ENCODE measurements at places on chromosomes 6 and 20.
A peak's percentile ranks its signal among the peaks of the same experiment; 100 is the strongest.

DNA sequence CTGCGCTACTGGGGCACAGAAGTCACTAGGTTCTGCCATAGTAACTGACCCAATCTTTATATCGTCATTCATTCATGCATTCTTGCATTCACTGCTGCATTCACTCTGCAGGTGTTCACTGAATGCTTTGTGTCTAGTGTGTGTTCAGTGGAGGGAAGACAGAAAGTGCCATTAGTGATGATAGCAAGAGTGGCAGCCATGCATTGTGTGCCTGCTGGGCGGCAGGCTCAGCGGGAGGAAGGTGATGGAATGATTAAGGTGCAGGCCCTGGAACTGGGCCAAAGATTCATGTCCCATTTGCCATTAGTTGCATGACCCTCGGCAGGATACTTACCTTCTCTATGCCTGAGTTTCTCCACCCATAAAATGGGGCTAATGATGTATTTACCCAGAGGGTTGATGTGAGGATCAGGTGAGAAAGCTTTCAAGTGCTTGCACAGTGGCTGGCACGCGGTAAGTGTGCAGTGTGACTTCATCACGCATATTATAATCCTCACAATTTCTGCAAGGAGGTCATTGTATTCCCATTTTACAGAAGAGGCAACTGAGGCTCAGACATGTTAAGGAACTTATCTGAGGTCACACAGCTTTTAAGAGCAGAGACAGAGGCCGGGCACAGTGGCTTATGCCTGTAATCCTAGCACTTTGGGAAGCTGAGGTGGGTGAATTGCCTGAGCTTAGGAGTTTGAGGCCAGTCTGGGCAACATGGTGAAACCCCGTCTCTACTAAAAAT lies 40.1 kb downstream of the ITPR3 start:
- H3K36me3 ChIP-seq: peaks cover 80% of the 10 kb centered on the region
- no peak for ATAC-seq
- H3K4me3 ChIP-seq: no peak overlapping the region

- H3K36me3 ChIP-seq: no peaks in the 10 kb centered on the region
- H3K4me3 ChIP-seq: no peak overlapping the region
- H3K27ac ChIP-seq: no peak overlapping the region
- no peaks in the 10 kb centered on the region for H3K27me3 ChIP-seq
- no peaks in the 10 kb centered on the region for H3K4me1 ChIP-seq
Observed at GRCh38 chr20:36538026-36538722, 3.1 kb upstream of the MYL9 start.

GRCh38 chr6:35603326-35604202 lies 85.2 kb downstream of the FKBP5 start:
- H3K4me1 ChIP-seq: peaks cover 51% of the 10 kb centered on the region
- peak overlapping the region; percentile 68 for H3K27ac ChIP-seq
- no peaks in the 10 kb centered on the region for H3K27me3 ChIP-seq
- no peak for ATAC-seq
- H3K4me3 ChIP-seq: peak overlapping the region; percentile 72

- peaks cover 30% of the 10 kb centered on the region for H3K4me1 ChIP-seq
- ATAC-seq: no peak
- no peak overlapping the region for H3K27ac ChIP-seq
- no peaks in the 10 kb centered on the region for H3K27me3 ChIP-seq
- H3K4me3 ChIP-seq: no peak overlapping the region
Observed at GRCh38 chr6:12026120-12026519, 14.0 kb downstream of the HIVEP1 start.

DNA sequence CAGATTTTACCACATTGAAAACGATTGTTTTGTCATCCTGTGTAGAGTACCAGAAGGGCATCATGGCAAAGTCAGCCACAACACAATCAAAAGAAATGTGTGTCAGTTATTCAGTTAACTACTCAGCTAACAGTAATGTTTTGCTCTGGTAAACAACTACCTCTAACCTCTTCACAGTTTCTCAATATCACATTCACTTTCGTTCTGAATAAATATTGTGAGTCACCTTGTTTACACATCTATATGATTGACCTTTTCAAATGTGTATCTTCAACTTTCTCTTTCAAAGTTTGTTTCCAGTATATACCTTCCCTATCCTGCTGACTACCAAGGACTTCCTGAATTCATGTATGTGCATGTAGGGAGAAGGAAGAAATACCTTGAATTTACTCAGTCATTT lies 216.6 kb upstream of the UFL1 start:
- ATAC-seq: peak; percentile 85
- no peak overlapping the region for H3K4me3 ChIP-seq
- H3K36me3 ChIP-seq: no peaks in the 10 kb centered on the region

DNA sequence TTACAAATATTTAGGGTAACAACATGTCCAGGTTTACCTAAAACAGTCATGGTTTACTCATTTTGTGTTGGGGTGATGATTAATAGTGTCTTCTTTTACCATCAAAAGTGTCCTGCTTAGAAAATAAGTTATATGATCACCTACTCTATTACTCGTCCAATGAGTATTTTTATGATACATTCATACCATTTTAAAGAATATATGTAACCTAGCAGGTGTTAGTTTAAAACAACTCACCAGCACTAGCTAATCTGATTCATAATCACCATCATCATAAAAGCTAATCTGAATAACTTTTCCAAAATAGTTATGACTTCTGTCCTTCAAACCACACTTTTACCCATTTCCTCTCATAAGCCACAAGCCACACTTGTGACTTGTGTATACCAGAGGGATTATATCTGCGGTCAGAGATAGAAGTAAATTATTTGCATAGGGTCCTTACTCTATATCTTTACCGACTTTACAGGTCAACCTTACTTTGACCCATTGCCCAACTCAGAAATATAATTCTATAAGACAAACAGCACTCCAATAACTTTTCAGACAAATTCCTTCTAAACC lies 33.3 kb upstream of the NRN1 start:
- ATAC-seq: peak; percentile 62
- no peak overlapping the region for H3K4me3 ChIP-seq
- no peaks in the 10 kb centered on the region for H3K36me3 ChIP-seq
- no peaks in the 10 kb centered on the region for H3K4me1 ChIP-seq
